ENCODE measurements at places on chromosomes 1 and 21.
A peak's percentile ranks its signal among the peaks of the same experiment; 100 is the strongest.

GRCh38 chr1:24890887-24891286 lies 39.2 kb downstream of the RUNX3 start:
- DNase-seq = no peak

DNA sequence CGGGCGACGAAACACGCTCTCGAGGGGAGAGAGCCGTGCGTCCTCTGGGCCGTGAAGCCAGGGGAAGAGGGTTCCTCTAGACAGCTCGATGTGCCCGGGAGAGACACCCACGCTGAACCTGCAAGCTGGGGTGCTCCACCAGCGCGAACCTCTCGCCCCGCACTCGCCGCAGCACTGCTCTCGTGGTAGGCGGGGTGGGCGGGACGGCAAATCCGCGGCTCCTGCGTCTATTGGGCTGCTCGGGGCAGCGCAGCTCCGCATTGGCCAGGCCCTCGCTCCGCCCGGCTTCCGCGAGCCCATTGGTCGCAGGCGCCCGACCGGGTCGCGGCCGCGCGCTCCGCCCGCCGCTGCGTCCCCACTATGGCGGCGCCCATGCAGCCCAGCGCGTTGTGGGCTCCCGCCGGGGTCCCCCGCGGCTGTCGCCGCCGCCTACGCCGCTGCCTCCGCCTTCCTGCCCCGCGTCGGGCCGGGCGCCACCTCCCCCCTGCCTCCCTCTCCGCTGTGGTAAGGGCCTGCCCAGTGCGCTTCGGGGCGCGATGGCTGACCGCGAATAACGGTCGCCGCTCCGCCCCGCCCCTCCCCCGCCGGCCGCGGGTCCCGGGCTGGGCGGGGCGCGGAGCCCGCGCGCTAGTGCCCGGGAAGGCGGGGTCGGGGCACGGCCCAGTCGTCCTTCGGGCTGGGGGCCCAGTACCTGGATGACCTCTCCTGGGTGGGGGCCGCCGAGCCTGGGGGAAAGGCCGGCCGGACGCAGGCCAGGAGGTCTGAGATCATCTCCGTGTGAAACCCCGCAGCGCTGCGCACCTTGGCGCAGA lies at the start of gene ST3GAL3:
TSS of gene ST3GAL3 (plus strand) at position 347 of the 812 bp plus-strand sequence. CDS start 28,727 bp downstream, outside the sequence.
- peak; percentile 92 for DNase-seq

- DNase-seq = no peak
Measured at GRCh38 chr1:233138788-233139585, 156.5 kb downstream of the PCNX2 start.

DNA sequence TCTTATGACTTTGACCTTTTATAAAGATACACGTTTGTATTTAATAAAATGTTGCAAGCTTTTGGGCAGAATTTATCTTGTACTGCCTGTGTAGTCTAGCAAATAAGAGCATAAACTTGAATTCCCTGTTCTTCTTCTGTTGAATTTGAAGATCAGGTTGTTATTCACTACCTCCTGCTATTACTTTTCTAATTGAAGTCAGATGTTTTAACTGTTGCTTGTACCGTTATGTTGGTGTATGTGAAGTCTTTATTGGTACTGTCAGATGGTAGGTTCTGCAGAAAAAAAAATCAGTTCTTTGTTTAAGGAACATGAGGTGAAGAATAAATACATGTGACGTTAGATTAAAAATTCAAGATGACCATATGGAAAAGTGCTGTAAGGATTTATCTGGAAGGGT lies 69.1 kb downstream of the DYRK1A start:
- no peak for DNase-seq

DNA sequence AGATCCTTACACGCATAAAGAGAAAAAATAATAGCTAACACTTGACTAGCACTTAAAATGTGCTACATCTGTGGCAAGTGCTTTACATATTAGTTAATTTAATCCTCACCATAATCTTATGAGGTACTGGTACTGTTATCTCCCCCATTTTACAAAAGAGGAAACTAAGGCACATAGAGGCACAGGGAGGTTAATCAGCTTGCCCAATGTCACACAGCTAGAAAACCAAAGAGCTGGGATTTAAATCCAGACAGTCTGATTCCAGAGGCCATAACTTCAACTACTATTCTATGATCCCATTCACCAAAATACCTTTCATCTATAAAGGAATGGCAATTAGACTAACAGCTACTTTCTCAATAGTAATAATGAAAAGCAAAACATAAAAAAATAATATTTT lies 11.7 kb downstream of the SPOCD1 start:
- DNase-seq = no peak

GRCh38 chr1:156914440-156914856 lies 6.0 kb upstream of the LRRC71 start:
- DNase-seq = no peak

DNA sequence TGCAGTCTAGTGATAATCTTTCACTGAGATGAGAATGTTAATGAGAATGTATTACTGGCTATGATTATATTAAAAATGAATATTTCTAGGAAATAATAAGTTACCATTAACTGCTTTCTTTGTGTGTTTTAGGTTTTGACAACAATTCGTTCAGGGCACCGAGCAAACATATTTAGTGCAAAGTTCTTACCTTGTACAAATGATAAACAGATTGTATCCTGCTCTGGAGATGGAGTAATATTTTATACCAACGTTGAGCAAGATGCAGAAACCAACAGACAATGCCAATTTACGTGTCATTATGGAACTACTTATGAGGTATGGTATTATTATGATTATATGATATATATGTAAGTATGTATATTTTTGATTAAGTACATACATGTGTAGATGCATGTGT lies 37.8 kb upstream of the MPC2 start:
- no peak for DNase-seq

- DNase-seq = no peak
Measured at GRCh38 chr1:70355920-70356319, 1.4 kb upstream of the ANKRD13C start.

- DNase-seq = no peak
Measured at GRCh38 chr1:201305815-201306214, 22.5 kb downstream of the PKP1 start.

DNA sequence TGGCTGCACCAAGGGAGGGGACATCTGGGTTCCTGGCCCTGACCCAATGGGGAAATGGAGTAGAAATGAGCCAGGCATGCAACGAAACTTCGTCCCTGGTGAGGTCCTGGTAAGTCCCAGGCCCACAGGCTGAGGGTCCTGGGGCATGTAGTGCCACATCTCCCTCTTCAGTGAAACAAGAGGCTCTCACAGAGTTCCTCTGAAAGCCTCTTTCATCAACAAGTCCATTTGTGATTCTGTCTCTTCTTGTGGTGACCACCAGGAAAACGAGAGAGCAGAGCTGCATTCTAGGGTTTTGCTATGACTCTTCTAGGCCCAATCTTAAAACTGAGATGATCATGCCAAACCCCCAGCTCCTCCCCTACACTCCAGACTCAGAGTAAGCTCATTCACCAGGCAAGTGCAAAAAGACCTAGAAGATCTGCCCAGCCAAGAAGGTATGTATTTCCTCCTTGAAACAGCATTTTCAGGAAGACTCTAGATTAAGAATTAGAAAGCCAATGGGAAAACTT lies 24.3 kb upstream of the RNF220 start:
- no peak for DNase-seq

GRCh38 chr1:207654320-207654719 lies 9.4 kb downstream of the CR1L start:
- no peak for DNase-seq

GRCh38 chr1:236677641-236678235 lies 8.6 kb upstream of the ACTN2 start:
- no peak for DNase-seq

- DNase-seq = no peak
Measured at GRCh38 chr1:62951428-62951827, 167.5 kb downstream of the ATG4C start.

DNA sequence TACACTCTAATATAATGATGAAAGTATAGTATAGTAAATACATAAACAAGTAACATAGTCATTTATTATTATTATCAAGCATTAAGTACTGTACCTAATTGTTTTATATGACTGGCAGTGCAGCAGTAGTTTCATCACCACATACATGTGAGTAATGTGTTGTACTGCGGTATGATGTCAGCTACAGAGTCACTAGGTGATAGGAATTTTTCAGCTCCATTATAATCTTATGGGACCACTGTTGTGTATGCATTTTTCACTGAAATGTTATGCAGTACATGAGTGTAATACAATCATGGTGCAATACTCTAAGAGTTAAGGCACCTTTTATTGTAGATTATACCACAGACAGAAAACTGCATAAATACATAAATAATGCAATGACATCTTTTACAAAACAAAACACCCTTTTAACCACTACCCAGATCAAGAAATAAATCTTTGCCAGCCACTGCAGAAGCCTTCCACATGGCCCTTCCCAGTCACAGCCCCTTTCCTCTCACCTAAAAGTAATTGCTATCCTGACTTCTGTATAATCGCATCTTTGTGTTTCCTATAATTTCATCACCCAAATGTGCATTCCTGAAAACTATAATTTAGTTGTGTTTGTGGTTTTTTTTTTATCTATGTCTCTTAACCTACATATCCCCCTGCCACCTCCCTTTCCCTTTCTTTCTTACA lies 16.3 kb downstream of the ABCD3 start:
- DNase-seq = no peak

DNA sequence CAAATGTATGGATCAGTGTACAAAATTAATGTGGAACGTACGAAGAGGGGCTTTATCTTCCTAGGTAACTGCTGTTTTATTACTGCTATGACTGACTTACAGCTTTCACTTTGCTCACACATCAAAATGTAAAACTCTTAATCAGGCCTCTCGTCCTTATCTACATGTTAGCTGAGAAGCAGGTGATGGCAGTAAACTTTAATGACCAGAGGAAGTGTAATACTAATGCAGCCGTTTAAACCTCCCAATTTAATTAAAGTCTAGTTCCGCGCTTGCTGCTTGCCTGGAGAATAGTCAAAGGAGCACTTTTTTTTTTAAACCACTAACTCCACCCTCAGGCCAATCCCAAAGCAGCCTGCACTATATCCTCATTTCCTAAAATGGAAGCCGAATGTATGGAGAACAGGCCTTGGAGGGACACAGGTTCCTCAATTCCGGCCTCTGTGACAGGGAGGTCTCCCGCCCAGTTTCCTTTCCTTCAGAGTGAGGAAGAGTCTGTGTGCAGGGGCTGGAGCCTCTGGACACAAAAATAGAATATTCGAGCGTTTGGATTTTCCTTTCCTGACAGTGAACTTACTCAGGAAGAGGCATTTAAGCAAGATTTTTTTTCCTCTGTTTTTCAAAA lies 36.7 kb upstream of the RASAL2 start:
- DNase-seq = no peak

DNA sequence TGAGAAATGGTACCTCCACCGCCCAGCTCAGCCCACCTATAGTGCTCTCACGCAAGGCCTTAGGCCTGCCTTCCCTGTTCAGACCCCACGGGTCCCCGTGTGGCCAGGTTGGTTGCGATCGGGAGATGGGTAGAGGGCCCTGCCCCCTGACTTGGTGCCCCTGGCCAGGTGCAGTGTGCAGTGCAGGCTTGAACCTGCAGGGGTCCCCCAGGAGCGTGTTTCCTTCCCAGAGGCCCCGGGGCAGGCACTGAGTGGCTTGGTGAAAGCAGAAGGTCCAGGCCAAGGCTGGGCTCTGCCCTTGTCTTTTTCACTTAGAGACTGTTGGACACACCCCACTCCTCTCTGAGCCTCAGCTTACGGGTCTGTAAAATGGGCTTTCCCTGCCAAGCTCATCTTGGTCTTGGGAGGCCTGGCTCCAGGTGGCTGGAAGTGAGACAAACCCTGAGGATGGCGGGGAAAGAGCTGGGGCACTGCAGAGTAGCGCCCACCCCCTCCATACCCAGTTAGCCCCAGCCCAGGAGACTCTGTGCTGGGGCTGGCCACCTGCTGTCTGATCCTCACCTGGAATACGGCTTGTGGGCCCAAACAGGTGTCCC lies 9.3 kb upstream of the HES5 start:
- no peak for DNase-seq

DNA sequence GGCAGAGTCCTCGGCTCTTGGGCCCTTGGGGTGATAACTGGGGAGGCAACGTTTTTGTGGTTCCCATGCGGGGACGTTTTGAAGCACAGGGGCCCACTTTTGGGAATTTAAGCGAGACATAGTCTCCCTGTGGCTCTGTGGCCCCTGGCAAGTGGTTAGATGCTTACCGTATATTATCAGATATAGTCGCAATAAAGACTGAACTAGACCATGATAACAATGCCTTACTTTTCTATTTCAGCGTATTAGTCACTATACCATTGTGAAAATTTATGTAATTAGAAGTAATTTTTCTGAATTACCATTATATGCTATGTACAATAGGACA lies 538 bp upstream of the RCAN1 start:
- no peak for DNase-seq

- no peak for DNase-seq
Measured at GRCh38 chr21:29521872-29522271, 223.2 kb downstream of the BACH1 start.

DNA sequence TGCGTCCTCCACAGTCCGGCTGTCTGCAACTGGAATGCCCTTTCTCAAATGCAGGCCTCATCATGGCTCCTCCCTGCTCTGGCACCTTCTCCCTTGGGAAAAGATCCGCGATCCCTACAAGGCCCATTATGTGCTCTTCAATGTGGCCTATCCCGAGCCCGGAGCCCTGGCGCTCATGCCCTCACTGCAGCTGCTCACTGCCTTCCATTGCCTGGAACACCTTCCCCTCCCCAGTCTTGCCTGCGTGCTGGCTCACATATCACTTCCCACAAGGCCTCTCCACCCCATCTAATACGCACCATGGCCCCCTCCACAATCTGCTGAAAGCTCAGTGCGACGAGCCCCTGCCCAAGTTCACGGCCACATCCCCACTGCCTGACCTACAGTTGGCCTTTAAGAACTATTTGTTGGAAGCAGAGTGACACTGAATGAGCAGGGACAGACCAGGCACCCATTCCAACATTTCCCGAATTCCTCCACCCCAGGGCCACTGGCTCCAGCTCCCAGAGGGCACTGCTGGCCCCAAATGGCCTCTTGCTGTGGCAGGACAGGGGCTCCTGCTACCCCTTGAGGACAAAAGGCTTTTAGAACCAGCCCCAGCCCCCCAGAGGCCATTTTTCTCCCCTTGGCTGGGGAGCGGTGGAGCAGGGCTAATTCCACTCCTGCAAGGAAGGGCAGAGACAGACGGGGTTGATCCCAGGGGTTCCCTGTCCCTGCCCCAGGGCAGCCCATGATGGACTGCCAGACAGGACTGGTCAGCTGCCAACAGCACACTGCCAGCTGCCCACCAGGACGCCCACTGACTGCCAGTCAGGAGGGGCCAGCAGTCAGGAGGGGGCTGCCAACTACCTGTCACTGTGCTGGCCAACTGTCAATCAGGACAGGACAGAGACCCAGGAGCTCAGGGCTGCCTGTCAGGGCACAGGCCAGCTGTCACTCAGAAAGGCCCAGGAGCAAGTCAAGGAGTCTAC lies 64.8 kb downstream of the DHRS3 start:
- no peak for DNase-seq

- DNase-seq = no peak
Measured at GRCh38 chr1:209988706-209989105, 50.7 kb downstream of the SYT14 start.

DNA sequence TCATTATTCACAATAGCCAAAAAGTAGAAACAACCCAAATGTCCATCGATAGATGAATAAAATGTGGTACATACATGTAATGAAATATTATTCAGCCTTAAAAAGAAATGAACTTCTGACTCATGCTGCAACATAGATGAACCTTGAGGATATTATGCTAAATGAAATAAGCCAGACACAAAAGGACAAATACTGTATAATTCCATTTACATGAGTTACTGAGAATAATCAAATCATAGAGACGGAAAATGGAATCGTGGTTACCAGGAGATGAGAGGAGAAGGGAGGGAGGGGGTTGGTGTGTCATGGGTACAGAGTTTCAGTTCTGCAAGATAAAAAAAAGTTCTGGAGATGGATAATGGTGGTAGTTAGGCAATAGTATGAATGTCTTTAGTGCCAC lies 184.1 kb downstream of the PSMG1 start:
- DNase-seq = no peak

GRCh38 chr21:45979651-45980050 lies 1.9 kb upstream of the COL6A1 start:
- no peak for DNase-seq
